ENCODE measurements at places on chromosomes 3 and 15.

DNA sequence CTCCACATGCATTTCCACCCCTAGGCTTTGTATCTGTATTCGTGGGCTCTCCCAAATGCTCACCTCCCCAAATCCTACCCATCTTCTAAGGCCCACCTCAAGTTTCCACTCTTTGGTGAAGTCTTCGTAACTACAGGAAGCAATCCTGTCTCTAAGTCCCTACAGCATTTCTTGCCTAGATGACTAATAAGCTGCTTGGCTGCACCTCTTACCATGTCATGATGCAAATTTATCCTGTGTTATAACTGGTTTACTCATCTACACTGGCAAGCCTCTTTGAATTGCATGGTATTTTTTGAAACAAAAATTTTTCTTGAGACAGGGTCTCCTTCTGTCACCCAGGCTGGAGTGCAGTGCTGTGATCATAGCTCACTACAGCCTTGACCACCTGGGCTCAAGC lies 73.3 kb downstream of the SETMAR start:
- DNase-seq: no peak

DNA sequence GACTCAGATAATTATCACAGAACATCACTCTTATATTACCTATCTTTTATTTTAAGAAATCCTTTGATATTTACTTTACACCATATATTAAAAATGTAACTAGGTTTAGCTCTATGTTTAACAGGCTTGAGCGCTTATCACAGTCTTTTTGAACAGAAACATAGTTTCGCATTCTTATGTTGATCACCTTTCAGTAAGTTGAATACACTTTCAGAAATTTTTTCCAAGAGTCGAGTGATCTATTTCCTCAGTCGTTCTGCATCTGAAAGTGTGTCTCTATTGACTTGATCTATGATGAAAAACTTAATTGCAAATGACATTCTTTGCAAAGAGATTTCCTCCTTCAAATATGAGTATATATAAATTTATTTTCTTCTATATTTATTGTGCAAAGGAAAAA lies 516.6 kb upstream of the KCNMB2 start:
- no peak for DNase-seq

- DNase-seq: no peak
Measured at GRCh38 chr3:169288553-169288952, 375.0 kb downstream of the MECOM start.

DNA sequence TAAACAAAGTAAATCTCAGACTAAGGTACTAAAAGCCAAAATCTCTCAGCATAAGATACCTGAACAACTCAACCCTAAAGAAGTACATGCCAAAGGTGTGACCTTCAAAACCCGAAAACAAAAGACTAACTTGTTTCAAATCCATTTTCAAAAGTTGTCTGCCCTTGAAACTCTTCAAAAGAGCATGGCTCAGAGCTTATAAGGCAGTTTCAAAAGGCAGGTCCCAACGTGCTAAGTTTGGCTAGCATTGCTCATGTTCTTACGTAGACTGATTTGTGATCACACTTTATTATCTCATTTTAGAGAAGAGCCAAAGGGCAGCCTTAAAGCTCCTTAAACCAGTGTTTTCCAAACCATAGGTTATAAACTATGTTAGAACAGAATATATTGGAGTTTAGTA lies 112.2 kb downstream of the FEZF2 start:
- DNase-seq: no peak

Data from NT2/D1 (cell line).